Stimulated activated CD8-positive, alpha-beta memory T cell treated with anti-CD3 and anti-CD28 coated beads, Interleukin-4, amount 100 ng/mL, for 48 hours (primary cell): ENCODE measurements at places on chromosomes 4 and X.

- DNase-seq = no peak
Observed at GRCh38 chr4:126604268-126604867, 1028.4 kb upstream of the INTU start.

DNA sequence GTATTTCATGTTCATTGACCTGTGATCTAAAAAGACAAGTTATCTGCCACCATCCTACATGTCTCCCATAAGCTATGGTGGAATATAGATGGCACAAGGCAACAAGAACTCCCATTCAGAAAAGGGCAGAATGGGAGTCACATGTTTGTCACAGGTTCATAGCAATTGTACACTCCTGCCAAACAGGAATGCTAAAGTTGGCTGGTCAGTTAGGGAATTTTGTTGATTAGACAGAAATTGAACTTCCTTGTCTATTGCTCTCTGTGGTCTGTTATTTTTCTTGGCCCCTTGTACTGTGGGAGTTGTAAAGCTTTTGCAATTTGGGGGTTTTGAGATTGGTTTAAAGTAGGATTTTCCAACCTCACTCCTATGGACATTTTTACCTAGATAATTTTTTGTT is 101.7 kb upstream of the SOD3 start:
- no peak for DNase-seq

GRCh38 chrX:120269373-120270035 is 18.9 kb downstream of the ZBTB33 start:
- no peak for DNase-seq

- DNase-seq = no peak
Observed at GRCh38 chr4:7872264-7872771, 67.3 kb downstream of the AFAP1 start.

- no peak for DNase-seq
Observed at GRCh38 chr4:64330143-64330542, 79.1 kb downstream of the TECRL start.
